Spinal cord (tissue), 10 donors: ENCODE measurements at places on chromosomes 4 and X. TPM values are rescaled to one million over a fixed set of nuclear protein-coding genes. Genes with fewer than 3 reads are reported as not detected.

DNA sequence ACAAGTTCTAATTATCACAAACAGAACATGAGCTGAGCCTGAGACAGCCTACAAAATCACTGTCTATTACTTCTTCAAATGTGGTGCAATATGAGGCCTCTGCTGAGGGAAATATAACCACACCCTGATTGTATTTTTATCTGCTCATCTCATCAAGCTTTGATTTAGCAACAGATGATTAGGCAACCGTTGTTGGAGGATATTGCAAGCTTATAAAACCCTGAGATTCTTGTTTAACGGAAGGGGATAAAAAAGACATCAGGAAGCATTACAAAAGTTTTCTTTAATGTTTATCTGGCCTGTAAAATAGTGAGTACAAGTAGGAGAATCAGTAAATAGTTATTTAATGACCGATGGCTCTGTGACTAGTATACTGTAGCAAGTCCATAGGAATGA lies 108.5 kb downstream of the ZNF330 start:
- DNase-seq, result no peak

DNA sequence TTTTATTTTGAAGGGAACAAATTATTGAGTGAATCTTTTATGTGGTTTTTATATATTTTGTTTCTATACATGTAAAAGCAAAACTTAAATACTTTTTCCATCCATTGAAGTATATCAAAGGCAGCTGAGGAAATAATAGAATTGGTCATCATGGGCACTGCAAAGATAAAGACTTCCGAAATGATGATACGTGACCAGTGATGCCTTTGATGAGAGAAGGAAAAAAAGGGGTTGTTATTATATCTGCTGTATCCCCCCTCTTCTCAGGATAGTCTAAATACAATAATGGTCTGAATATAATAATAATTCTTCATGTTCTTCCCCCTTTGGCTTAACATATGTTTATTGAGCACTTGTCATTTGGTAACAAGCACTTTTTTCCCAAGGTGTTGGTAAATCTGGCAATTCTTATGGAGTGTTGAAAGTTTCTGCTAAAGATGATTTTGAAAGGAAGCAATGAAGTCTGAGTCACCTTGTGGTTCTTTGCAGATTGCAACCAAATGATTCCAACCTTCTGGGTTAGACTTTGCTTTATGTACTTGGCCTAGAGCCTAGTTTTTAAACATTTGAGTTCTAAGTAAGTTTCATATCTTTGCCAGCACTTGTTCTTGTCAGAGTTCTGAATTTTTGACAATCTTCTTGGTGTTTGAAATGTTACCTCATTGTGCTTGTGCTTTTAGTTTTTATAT lies 60.8 kb downstream of the USP9X start:
- peak; percentile 11 for DNase-seq

GRCh38 chrX:21840193-21840545 lies 752 bp downstream of the MBTPS2 start:
- no peak for DNase-seq

DNA sequence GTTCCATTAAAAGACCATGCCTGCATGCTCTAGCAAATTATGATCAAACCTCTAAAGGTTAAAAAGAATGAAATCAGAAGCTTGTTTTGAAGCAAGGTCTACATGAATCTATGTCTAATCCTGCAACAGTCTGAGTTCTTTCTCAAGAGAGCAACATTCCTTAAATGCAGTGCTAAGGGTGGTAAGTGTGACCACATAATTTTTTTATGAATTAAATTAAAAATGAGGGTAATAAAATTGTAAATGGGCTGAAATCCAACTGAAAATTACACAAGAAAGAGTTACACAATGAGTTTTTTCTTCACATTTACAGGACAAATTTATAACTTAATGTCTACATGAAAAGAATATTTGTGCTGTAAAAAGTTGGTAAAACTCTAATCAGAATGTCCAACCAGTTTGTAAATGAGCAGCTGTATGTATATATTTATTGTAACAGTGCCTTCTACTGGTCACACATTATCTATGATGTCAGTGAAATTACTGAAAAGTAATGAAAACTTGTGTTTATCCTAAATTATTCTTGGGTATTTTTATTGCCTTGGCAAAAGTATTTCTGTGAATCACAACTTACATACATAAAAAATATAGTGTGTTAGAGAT lies 336.3 kb upstream of the PITX2 start:
- peak; percentile 22 for DNase-seq

GRCh38 chr4:138595171-138595570 lies 353.0 kb upstream of the SLC7A11 start:
- no peak for DNase-seq

GRCh38 chr4:120796271-120796670 lies 126.3 kb downstream of the PRDM5 start:
- DNase-seq, result no peak

SSX5 gene
- polyA plus RNA-seq, result not detected

GRCh38 chr4:3810796-3811485 lies 44.8 kb downstream of the ADRA2C start:
- no peak for DNase-seq

PCDH7 gene
- polyA plus RNA-seq, result 98.7 TPM

DNA sequence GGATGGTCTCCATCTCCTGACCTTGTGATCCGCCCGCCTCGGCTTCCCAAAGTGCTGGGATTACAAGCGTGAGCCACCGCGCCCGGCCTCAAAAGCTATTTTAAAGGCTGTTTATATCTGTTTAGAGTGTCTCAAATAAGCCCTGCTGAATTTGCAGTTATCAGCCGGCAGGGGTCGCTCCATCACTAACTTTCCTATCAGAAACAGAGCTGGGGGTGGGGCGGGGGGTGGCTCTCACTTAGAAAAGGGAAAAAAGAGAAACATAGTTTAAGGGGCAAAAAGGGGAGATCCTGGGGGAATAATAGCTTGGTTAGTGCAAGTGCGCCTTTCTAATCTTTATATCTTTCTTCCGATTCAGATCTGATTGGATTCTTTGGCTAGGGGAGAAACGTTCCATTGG lies 450.7 kb downstream of the UBE2NL start:
- DNase-seq, result no peak

DNA sequence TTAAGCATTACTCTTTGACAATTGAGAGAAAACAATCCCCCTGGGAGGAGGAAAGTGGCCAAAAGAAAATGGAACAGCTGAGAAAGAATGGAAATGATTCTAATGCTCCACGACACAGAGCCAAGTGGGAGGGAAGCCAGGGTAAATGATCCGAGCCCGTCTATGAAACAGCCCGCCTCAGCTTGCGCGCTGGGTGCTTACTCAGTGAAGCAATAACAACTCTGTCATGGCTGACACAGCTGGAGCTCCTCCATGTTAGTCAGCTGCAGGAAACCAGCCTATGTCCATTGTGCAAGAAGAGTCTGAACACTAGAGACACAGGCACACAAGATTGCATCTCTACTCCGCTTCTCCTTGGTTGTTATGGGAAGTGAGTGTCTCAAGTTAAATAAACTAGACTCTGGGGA lies 19.3 kb downstream of the NOA1 start:
- peak; percentile 38 for DNase-seq

DNA sequence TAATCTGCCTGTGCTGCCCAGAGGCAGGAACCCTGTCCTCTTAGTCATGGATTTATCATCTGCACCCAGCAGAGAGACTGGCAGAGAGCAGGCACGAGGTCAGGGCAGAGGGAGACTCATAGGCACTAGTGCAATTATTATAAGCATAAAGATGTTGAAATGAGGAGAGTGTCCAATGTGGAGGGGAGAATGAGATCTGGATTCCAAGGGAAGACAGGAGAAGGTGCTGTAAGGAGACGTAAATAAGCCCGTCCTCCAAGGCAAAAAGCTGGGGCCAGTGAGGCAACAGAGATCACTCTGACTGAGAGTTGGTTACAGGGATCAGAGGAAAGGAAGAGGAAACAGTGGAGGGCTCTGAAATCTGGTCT lies 406.2 kb downstream of the MAPK10 start:
- no peak for DNase-seq

- no peak for DNase-seq
Measured at GRCh38 chr4:19694812-19695211, 556.9 kb upstream of the SLIT2 start.

- DNase-seq, result no peak
Measured at GRCh38 chr4:23937173-23937572, 47.3 kb upstream of the PPARGC1A start.

GRCh38 chr4:160848901-160849760 lies 1314.7 kb downstream of the FSTL5 start:
- peak; percentile 16 for DNase-seq

ITGB1BP2 gene
- polyA plus RNA-seq, result 1.2 TPM

GRCh38 chr4:2944091-2944482 lies 19.1 kb downstream of the NOP14 start:
- no peak for DNase-seq

- no peak for DNase-seq
Measured at GRCh38 chr4:5905714-5906113, 12.8 kb upstream of the CRMP1 start.

GRCh38 chrX:15241301-15241700 lies 28.6 kb downstream of the ASB9 start:
- DNase-seq, result no peak

DNA sequence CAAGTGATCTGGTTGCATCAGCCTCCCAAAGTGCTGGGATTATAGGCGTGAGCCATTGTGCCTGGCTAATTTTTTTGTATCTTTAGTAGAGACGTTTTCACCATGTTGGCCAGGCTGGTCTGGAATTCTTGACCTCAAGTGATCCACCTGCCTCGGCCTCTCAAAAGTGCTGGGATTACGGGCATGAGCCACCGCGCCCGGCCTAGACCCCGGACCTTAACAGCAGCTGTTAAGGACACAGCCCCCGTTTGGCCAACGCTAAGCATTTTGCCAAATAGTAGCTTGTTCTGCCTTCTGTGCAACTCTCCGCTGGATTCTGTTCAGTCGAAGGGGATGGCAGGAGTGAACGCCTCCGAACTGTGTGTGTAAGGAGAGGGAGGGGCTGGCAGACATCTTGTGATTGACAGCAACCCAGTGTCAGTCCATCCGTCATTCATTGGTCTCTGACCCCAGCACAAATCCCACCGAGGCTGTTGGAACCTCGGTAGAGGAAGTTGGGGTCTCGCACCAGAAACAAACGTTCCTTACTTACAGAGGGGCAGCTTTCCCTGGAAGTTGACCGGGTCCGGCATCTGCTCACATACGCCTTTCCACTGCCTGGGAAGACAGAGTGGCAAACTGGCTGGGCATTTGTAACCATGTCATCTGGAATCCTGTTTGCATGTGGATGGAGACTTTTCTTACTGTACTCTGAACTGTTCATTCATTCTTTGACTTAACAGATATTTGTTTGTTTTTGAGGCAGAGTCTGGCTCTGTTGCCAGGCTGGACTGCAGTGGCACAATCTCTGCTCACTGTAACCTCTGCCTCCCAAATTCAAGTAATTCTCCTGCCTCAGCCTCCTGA lies 69.4 kb downstream of the TRAPPC11 start:
- DNase-seq, result no peak

SPANXN4 gene
- polyA plus RNA-seq, result not detected

GRCh38 chr4:146647615-146648460 lies 9.1 kb downstream of the POU4F2 start:
- no peak for DNase-seq

DNA sequence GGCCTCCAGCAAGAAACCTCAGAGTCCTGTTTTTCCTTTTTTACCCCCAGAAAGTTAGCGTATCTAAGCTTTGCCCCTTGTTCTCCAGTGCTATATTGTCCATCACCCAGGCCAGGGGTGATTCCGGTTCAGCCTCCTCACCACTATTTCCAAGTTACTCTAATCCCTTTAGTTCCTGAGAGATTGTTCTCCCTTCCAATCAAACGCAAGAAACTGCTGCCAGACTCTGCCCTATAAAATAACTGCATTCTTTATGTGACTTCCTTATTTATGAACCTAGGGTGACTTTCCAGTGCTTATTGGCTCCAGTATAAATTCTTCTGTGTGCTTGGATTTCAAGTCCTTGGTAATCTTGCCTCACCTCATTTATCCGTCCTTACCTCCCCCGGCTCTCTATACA lies 65.7 kb downstream of the CLCN5 start:
- DNase-seq, result no peak

DNA sequence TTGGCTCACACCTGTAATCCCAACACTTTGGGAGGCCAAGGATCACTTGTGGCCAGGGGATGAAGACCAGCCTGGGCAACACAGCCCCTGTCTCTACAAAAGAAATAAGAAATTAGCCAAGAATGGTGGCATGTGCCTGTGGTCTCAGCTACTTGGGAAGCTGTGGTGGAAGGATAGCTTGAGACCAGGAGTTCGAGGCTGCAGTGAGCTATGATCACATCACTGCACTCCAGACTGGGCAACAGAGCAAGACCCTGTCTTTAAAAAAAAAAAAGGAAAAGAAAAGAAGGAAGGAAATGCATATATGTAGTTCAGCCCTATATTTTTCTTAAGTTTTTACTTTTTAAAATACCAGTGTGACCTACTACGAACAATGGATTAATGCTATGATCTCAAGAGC lies 15.1 kb downstream of the PRSS48 start:
- DNase-seq, result no peak

SOX3 gene
- polyA plus RNA-seq, result 4.5 TPM

DNA sequence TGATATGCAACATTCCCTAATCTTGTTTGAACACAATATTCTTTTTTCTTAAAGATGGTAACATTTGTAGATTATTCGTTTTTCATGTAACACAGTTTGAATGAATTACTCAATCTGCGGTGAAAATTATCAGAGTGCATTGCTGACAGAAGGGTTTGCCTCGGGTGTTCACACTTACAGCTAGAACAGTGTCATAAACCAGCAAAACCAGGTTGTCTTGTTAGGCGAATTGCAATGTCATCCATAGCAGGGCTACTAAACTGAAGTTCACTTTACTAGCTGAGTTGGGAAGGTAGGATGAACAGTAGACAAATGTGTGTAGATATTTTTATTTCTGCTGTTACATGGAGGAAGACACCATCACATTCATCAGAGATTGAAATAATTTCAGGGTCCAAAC lies 98.9 kb downstream of the SLC39A8 start:
- DNase-seq, result no peak
